ENCODE measurements at places on chromosomes 16 and 17.
A peak's percentile ranks its signal among the peaks of the same experiment; 100 is the strongest.

DNA sequence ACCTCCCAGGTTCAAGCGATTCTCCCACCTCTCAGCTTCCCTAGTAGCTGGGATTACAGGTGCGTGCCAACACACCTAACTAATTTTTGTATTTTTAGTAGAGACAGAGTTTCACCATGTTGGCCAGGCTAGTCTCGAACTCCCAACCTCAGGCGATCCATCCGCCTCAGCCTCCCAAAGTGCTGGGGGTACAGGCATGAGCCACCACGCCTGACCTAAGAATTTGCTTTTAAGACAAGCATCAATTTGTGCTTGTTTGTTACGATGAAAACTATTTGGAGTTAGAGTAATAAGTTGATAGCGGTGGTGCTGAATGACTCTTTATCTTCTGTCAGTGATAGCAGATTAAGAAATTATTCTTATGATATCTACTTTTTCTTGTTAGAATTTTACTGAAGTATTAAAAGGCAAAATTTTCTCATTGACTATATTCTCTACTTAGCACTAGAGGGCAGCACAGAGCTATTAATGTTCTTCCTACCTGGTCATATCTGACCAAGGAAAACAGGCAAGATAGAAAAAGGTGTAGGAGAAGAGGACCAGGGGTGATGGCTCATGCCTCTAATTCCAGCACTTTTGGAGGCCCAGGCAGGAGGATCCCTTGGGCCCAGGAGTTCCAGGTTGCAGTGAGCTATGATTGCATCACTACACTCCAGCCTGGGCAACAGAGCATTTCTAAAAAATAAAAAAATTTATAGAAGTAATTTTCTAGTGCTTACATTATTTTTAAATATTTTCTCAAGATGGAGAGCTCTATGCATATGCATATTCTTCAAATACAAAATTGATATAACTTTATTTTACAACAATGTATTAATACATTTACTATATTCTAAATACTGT lies 24.5 kb downstream of the STXBP4 start:
- no peak for DNase-seq

GRCh38 chr16:67967183-67967957 lies 1.1 kb downstream of the SLC12A4 start:
- DNase-seq = peak; percentile 69

DNA sequence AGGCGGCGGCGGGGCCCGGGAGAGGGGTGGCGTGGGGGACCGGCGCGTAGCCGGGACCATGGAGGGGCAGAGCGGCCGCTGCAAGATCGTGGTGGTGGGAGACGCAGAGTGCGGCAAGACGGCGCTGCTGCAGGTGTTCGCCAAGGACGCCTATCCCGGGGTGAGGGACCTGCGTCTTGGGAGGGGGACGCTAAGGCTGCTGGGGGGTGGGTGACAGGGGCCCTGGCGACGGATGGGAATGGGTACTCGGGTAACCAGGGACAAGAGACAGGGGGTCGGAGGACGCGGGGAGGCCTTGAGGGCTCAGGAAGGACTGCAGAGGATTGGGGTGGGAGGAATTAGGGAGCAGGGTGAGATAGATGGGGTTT lies 243 bp downstream of the RND2 start:
- DNase-seq = no peak

GRCh38 chr17:29107933-29108822 lies 65.2 kb downstream of the PIPOX start:
- DNase-seq = no peak

- no peak for DNase-seq
These were observed 25.7 kb downstream of the CHD9 start for GRCh38 chr16:53080345-53081031.

DNA sequence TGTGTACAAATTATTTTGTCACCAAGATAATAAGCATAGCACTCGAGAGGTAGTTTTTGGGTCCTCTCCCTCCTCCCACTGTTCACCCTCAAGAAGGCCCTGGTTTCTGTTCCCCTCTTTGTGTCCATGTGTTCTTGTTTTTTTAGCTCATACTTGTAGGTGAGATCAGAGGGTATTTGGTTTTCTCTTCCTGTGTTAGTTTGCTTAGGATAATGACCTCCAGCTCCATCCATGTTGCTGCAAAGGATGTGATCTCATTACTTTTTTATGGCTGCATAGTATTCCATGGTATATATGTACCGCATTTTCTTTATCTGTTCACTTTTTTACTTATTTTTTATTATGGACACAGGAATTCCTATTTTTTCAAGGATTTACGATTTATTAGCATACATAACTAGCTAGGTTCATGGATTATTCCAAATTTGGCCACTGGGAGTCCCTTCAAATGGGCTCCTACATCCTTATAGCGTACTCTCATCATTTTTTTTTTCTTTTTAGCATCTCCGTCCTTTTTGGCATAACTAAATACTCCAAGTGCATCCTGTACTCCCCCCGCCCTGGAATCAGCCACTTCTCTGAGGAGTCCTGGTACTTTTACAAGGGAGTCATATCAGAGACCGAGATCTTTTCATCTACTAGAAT lies 7.3 kb downstream of the TADA2A start:
- no peak for DNase-seq

DNA sequence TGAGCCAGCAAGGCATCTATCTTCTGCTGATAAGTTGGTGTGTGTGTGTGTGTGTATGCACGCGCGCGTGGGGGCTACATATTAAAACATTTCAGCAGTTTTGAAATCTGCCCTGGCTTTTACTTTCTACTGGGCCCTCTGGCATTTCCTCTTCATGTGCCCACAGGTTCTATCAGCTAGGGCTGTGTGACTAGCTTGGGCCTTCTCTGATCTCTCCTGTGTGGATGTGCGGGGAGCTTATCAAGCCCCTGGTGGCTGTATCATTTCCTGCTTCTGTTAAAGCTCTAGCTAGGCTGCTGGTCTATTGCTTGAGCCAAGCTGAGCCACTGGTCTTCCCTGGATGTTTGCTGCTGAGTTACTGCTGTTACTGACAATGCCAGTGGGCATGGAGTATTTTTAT lies 132.5 kb downstream of the AATF start:
- no peak for DNase-seq

GRCh38 chr17:45052052-45052772 lies 780 bp upstream of the DCAKD start:
- peak; percentile 77 for DNase-seq

Data from stimulated activated effector memory CD8-positive, alpha-beta T cell treated with anti-CD3 and anti-CD28 coated beads, Interleukin-12 subunit alpha, Interleukin-12 subunit beta, amount 100 ng/mL, for 72 hours (primary cell).